Stimulated activated CD8-positive, alpha-beta memory T cell treated with anti-CD3 and anti-CD28 coated beads, Interleukin-4, amount 100 ng/mL, for 4 hours (primary cell): ENCODE measurements at places on chromosomes 12 and 14.
A peak's percentile ranks its signal among the peaks of the same experiment; 100 is the strongest.

DNA sequence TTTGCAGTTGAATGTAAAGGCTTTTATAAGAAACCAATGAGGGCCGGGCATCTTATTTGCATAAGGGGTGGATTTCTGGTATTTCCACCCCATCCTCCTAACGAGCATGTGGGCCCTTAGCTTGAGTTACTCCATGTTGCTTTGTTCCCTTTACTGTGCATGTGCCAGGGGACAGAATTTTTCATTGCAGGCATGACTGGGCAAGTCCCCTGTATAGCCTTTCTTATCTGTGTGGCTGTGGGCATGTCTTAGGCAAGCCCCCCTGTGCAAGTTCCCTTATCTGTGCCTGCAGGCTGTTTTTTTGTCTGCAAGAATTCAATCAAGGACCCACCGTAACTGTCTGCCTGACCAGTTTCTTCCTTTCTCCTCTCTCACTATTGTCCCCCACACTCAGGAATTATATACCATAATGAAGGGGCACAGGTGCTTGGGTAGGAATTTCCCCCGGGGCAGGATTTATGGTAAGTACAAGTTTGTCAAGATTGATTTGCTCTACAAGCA is 152.2 kb upstream of the CNOT2 start:
- no peak for DNase-seq

DNA sequence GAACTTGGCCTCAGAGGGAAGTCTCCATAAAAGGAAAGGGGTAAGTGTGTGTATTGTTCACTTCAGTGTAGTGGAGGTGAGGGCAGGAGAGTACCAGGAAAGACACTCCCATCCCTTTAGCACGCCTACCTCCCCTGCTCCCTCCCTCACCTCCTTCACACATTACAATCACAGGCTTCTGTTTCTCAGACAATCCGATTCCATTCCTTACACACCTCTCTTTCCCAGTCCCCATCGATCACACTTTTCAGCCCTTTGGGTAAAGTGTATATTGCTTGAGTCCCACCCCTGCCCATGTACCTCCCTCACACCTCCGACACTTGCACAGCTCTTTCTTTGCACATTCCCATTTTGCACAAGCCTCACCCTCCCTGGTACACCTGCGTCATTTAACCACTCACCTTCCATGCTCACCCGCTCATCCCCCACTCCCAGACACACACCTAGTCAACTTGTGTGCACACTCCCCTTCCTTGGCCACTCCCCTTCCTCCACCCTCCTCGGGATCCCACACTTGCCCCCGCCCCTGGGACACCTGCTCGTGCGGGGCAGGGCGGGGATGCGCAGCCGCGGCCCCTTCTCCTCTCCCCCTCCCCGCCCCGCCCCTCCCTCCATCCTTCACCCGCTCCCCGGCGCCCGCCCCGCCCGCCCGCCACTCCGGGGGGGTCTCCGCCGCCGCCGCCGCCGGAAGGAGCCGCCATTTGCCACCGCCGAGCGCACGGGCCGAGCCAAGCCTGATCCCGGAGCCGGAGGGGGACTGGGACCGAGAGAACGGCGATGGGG is at the start of gene MARCHF9:
Gene MARCHF9 (plus strand): TSS at position 693 of the 783 bp plus-strand sequence. CDS start 426 bp downstream, outside the sequence.
- DNase-seq: peak; percentile 65

GRCh38 chr14:55188686-55189295 is 2.6 kb downstream of the DLGAP5 start:
- no peak for DNase-seq

GRCh38 chr14:32578181-32578580 is 249.1 kb downstream of the AKAP6 start:
- DNase-seq: no peak

DNA sequence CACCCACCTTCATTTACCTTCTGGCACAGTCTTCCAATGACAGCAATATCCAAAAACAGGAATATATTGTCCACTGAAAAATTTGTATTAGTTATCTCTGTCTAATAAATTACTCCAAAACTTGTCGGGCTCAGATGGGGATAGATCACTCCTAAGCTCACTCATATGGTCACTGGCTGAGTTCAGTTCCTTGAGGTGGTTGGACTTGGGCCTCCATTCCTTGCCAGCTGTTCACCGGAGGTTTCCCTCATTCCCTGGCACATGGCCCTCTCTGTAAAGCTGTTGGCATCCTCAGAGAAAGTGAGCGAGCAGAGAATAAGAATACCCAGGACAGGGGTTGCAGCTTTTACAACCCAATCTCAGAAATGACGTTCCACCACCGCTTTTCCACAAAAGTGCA is 81.5 kb downstream of the TMTC1 start:
- DNase-seq: no peak

DNA sequence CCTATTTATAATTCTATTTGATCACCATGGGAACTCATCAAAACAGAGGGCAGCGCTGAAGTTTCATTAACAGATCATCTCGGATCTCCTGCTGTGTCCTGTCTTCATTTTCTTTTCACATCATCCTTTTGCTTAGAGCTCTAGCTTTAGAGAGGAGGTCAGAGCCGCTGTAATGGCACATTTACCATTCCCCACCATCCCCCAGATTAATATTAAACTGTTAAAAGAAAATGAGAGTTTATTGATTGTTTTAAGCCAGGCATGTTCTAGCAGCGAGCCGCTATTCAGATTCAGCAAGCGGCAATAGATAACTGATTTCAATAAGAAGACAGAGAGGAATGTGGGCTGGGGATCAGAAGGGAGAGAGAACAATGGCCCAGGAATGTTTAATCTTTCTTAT is 308.8 kb downstream of the EGLN3 start:
- no peak for DNase-seq

DNA sequence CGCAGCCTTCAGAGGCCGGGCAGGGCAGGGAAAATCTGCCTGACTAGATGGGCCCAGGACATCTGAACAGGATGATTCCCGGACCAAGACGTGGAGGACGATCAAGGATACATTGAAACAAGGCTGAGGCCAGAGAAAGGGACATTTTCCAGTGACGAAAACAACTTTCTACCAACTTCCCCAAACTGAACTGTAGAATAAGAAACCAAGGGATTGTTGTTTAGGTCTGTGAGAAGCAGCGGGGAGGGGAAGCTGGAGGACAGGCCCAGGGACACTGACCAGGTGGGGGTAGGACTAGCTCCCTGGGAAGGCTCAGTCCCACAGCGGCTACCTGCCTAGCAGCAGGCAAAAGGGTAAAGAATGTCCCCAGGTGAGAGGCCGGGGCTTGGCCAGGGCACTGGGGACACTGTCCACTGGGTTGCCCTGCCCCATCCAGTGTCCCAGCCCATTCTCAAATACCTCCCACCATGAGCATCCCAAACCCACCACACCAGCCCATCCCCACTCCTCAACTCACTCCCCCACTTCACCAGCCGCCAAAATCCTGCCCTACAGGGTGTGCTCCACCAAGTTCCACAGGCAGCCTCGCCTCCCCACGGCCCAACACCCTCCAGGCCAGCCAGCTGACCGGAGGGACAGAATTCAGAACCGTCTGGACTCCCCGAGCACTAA is 995 bp downstream of the TNFRSF1A start:
- DNase-seq: no peak

- DNase-seq: no peak
Observed at GRCh38 chr12:72699362-72699761, 427.2 kb downstream of the TRHDE start.

DNA sequence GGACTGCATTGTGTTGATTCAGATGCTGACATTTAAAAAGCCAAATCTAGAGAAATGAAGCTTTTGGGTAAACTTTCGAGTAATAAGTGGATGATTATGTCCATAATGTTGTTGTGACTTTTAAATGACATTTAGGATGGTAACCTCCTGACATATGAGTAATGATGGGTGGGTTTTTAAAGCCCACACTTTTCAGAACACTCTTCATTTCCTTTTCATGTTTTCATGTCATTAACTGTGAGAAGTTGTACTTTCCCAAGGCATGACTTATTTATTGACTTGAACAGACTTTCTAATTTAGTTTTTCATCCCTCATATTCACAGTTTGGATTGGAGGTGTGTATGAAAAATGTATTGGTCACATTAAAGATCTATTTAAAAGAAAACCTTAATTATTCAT is 35.5 kb downstream of the RGS6 start:
- no peak for DNase-seq

GRCh38 chr14:100541621-100542560 is 45.3 kb downstream of the BEGAIN start:
- no peak for DNase-seq

- no peak for DNase-seq
Observed at GRCh38 chr14:98634043-98634820, 637.8 kb downstream of the BCL11B start.

- DNase-seq: no peak
Observed at GRCh38 chr14:32134448-32135097, 57.5 kb downstream of the ARHGAP5 start.

GRCh38 chr12:123139926-123140675 is 10.8 kb downstream of the PITPNM2 start:
- no peak for DNase-seq

- DNase-seq: no peak
Observed at GRCh38 chr12:33944703-33945437, 77.4 kb upstream of the ALG10 start.

- DNase-seq: no peak
Observed at GRCh38 chr14:104126753-104127152, 11.6 kb upstream of the KIF26A start.

DNA sequence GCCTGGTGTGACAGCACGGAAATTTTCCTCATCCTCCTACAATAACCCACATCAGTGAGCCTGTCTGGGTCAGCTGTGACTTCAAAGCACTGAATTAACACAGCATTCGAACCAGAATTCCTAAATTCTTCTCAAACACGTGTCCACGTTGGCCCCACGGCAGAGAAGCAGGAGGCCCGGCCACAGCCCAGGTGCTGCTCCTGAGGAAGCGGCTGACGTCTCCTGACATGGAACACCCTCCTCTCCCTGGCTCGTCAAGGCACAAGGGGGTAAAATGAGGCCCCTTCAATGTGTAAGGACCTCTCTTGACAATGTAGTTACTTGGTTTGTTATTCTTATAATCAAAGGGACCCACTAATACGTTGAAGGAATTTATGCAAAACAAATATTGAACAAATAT is 156.3 kb upstream of the GSC start:
- DNase-seq: no peak

DNA sequence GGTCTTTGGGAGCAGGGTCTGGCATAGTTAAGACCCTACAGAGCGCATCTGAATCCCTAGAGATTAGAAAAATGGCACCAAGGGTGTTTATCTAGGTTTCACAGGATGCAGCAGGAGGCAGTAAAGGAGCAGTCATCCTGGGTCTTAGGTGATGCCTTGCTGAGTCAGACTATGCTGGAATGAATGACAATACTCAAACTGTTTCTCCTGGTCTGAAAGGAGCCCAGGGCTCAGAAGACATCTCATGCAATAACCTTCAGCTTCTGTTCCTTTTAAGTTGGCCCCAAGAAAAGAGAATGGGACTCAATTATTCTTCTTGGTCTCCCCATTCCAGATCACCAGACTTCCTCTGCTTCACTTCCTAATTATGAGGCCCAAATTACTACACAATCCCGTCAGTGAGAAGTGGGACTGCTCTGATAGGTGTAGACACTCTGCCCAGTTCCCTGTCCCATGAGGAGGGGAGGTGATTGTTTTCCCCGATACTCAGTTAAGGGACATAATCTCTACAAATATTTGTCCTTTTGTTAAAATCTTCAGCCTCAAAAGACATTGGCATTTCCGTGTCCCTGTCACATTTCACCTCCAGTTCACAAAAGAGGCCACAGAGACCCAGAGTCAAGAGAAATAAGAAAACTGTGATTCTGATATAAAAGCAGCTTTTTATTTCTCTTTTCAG is 14.8 kb upstream of the APOF start:
- DNase-seq: no peak

DNA sequence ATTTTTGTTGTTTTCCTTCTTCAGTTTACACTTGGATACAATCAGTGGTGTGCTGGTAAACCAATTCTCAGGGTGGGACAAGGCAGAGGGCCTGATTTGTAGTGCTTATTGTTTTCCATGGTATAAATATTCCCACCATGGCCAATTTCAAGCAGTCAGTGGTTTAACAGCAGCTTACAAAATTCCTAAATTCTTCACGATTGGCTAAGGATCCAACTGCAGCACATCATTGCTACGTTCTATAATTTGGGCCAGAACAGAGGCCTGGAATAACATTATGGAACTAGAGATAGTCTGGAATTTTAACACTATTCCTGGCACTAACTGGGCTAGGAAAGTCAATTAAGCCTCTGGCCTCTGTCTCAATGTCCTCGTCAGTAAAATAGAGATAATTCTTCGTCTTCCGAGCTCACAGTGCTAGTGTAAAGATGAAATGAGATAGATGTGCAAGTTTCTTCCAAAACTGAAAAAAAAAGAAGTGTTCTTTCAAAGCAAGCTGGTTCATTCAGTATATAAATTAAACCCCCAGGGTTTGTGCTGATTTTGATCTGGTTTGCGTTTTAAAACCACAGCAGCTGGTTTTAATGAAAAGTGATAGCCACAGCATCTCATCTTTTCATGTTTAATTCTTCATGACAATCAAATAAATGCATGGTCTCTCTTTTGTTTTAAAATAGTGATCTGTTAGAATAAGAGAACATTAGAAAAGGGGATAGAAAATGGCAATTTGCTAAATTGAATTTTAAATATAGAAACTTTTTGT is 104.1 kb downstream of the EPS8 start:
- no peak for DNase-seq

DNA sequence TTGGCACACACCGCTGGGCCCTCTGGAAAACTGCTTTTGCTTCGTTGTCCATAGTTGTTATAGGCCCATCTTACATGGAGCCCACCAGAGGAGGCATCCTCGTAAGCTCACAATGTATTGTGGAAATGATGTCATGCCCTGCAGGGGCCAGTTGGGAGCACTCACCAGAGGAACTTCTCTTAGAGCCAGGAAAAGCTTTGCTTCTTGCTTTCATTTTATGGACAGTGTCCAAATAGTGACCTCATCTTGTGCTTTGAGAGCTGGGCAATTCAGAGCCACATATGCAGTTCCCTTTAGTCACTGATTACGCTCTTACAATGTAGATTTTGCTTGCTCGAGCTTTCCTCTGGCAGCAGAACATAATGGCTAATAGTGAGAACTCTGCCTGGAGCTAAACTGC is 275.6 kb downstream of the AACS start:
- DNase-seq: no peak

GRCh38 chr12:2329661-2330210 is 276.9 kb downstream of the CACNA1C start:
- DNase-seq: no peak

GRCh38 chr14:48974994-48975393 is 611.2 kb downstream of the RPS29 start:
- no peak for DNase-seq

GRCh38 chr14:24086193-24086955 is 7.7 kb upstream of the PCK2 start:
- DNase-seq: no peak

- DNase-seq: no peak
Observed at GRCh38 chr12:104566244-104566993, 109.7 kb downstream of the CHST11 start.

- DNase-seq: no peak
Observed at GRCh38 chr12:45324391-45324790, 108.5 kb downstream of the ANO6 start.

- DNase-seq: no peak
Observed at GRCh38 chr14:100530270-100531072, 56.7 kb downstream of the BEGAIN start.

GRCh38 chr14:94115058-94115591 is 4.6 kb downstream of the IFI27 start:
- no peak for DNase-seq

GRCh38 chr12:88706286-88706685 is 126.0 kb upstream of the KITLG start:
- DNase-seq: no peak
